ENCODE measurements at places on chromosomes 7 and 10.
A peak's percentile ranks its signal among the peaks of the same experiment; 100 is the strongest.

GRCh38 chr7:36742911-36743775 lies 18.8 kb upstream of the AOAH start:
- no peak for DNase-seq

GRCh38 chr10:130747946-130748345 lies 563.6 kb downstream of the TCERG1L start:
- DNase-seq, result no peak

GRCh38 chr10:127182161-127182560 lies 14.2 kb downstream of the INSYN2A start:
- DNase-seq, result no peak

GRCh38 chr10:129939416-129940275 lies 24.4 kb downstream of the EBF3 start:
- DNase-seq, result no peak

DNA sequence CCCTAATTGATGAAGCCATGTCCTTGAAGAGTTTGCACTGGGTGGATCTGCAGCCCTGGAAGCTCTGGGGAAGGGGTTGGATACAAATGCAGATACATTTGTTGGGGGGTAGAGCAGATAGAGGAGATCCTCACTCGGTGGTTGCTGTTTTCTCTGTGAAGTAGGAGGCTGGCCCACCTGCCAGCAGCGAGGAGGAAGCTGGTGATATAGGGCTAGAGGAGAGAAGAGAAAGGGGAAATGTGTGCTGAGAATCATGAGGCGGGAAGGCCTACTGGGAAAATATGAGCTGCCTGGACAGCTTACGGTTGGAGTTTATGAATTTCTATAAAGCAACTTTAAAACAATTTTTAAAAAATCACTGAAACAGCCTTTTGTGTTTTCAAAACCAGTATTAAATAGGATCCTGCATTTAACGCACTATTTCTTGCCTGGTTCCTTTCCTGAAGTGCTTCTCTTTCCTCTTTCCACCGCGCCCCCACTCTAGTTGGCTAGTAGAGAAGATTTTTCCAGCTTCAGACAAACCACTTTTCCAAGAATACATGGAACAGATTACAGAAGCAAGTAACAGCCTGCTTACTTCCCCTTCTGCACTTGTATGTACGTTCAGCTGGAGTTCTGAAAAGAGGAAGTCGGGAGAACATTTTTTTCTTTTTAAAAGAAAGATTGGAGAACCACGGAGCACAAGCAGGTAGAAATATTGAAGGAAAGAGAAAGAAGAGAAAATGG lies 100.6 kb upstream of the GLCCI1 start:
- DNase-seq, result no peak

GRCh38 chr10:95656291-95657164 lies at the start of gene ALDH18A1:
ALDH18A1 (minus strand) TSS chr10:95656711; CDS start chr10:95653377, 3,334 bp downstream.
- peak; percentile 84 for DNase-seq

DNA sequence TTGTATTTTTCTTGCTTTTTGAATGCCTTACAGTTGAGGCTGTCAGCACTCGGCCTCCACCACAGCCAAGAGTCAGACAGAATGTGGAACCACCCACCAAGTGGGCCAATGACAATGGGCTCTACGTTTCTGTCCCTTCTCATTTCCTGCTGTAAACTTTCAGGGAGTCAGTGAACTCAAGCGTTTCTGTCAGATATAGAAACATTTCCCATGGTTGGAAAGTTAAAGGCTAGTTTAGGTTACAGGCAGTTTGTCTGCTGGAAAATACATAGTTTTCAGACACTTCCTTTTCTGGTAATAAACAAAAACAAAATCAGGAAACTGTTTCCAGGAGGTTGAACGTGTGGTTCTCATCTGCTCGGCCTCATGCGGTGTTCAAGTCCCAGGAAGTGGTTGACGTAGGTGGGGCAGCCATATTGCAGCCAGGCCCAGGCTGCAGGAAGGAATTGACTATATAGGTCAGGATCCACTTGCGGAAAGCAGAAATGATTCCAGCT lies 245.1 kb downstream of the CAMK1D start:
- no peak for DNase-seq

GRCh38 chr7:42272793-42273665 lies 36.0 kb upstream of the GLI3 start:
- DNase-seq, result no peak

DNA sequence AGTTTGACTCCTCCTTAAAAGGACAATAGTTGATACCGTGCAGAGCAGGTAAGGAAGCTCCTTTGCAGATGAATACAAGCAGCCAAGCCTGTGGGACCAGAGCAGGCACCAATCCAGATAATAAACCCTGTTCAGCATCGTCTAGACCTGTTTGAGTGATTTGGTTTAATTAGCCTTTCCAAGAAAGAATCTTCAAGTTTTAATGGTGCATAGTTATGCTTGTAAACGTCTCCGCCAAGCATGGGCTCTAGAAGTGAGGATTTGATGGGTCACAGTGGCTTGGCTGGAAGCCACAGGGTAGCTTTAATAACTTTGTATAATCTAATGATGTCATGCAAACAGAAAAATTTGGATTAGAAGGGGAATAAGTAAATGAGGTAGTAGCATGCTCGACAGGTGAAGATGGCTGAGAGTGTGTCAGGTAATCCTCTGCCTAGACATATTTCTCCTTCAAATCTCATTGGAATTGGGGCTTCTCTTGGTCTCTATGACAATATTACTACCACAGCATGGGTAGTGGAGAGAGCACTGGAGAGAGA lies 188.4 kb downstream of the DYNC1I1 start:
- no peak for DNase-seq

DNA sequence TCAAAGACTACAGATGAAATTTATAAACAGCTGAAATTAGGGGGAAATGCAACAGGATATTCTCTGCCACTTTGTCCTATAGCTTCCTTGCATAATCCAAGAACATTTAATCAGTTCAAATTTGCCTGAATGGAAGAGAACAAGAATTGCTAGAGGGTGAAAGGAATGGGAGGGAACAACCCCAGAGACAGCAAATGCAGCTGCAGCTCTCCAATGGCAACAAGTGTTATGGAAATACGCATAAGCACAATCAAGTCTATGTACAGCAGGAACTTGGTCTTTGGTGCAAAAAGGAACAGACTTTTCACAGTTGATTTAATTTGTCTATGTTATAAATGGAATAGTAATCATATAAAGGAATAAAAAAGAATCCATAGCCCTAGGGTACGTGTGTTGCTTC lies 269.0 kb upstream of the ETV1 start:
- DNase-seq, result no peak

DNA sequence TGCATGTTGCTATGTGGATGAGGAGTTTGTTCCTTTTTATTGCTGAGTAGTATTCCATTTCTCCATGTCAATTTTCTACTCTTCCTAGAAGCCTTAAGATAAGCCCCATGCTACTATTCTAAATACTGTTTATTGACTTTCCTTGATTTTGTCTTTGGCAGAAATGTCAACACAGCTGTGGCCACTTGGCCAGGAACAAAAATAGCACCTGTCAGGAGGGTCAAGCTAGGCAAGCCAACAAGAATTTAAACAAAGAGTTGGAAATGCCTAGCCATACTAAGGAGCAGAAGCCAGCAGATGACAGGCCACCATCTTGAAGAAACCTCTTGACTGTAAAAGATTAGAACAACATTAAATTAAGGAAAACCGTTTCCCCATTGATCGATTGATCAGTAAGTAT lies 34.7 kb downstream of the JAZF1 start:
- no peak for DNase-seq

GRCh38 chr10:81570349-81570748 lies 304.6 kb upstream of the NRG3 start:
- DNase-seq, result no peak

DNA sequence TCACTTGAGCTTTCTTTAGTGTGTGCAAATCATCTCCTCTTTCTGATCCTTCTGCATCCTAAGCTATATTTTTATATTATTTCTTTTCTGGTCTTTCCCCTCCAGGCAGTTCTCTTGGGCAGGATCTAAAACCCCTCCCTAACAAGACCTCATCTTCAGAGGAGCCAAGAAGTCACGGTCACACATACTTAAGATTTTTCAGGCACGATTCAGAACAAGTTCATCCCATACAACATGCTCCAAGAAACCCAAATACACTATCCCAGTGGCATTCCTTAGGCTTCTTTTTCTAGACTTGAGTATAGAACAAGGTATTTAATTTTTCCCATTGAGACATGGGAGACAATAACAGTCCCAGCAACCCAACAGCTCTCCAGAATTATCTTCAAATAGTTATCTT lies 1251.5 kb downstream of the DNAJB9 start:
- DNase-seq, result no peak

GRCh38 chr7:48041653-48041970 lies 6.3 kb downstream of the C7orf57 start:
- DNase-seq, result no peak

- no peak for DNase-seq
Measured at GRCh38 chr10:84101042-84101441, 38.3 kb upstream of the GHITM start.

Data from stimulated activated CD8-positive, alpha-beta memory T cell treated with anti-CD3 and anti-CD28 coated beads, Interleukin-7, amount 100 ng/mL, for 24 hours (primary cell).